ENCODE measurements at places on chromosomes 7 and 10.
A peak's percentile ranks its signal among the peaks of the same experiment; 100 is the strongest.

GRCh38 chr7:30907527-30908267 lies 4.0 kb upstream of the AQP1 start:
- DNase-seq = no peak

GRCh38 chr7:15556339-15557105 lies 5.3 kb downstream of the AGMO start:
- DNase-seq = no peak

GRCh38 chr10:48543182-48543844 lies 61.6 kb downstream of the ARHGAP22 start:
- DNase-seq = no peak

DNA sequence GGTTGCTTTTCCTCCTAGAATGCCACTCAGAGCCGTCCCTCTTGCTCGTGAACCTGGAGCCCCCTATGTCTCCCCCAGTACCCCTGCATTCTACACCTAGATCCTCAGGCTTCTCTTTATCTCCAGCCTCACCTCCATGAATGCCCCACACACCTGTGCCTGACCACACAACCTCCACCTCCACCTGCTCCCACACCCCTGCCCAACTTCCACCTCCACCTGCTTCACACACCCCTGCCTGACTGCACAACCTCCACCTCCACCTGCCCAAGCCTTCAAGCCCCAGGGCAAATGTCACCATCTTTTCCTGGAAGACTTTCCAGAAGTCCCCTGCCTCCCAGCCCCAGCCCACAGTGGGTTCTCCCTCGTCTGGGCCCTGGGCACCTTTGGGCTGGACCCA lies 6.9 kb upstream of the LFNG start:
- no peak for DNase-seq

- DNase-seq = peak; percentile 96
Observed at GRCh38 chr7:106057962-106058927, 53.9 kb downstream of the SYPL1 start.

DNA sequence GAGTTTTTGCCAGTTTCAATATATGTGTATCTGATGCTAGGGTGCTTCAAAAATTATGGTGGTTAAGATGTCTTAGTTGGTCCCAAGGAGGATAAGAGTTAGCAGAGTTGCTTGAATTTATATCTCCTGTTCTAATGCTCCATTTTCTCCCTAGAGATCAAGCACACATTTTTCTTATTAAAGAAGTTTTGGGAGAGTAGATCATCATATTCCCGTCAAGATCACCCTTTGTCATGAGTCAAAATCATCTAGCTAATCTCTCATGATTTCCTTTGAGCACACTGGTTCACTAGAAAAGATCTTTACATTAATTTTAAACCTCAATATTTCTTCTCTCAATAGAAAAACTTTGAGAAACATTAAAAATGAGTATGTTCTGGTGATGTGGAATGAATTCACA lies 429.9 kb upstream of the SEMA3A start:
- no peak for DNase-seq

GRCh38 chr7:98189559-98189958 lies 21.7 kb upstream of the BHLHA15 start:
- no peak for DNase-seq

- peak; percentile 10 for DNase-seq
Observed at GRCh38 chr10:69407621-69408301, 9.0 kb downstream of the TACR2 start.

- DNase-seq = no peak
Observed at GRCh38 chr7:30202671-30203070, 67.9 kb downstream of the MTURN start.

DNA sequence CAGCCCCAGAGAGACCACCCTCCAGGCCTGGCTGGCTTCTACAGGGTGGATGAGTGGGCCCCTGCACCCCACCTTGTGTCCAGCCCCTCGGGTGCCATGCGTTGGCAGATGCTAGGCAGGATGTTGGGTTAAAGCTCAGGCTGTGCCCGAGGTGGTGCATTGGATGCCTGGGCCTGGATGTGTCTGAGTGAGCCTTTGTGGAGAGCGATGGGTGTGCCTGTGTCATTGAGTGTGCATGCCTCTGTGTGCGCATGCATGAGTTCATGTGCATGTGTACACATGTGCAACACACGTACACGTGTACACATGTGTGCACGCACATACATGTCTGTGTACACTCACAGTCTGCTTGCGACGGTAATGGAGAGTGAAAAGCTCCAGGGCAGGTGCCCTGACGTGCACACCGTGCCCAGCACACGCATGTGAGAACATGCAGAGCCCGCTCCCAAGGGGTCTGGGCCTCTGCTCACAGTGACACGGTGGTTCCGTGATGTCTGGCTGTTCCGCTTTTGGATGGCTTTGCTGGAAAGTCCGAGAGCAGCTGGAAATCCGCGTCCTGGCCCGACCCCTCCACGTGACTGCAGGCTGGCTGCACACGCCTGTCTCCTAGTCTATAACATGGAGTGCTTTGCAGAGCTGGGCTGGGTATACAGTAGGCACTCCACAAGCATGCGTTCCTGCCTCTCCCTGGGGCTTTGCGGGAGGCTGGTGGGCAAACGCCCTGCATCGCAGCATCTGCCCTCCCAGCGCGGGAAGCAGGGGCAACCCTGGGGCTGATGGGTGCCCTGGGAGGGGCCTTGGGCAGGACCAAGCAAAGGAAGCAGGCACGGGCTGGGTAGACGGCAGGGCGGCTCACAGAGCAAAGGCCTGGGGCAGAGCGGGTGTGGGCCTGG lies 36.9 kb downstream of the ELFN1 start:
- DNase-seq = no peak

Measured in DMS 273 treated with DMSO at 0.1 percent for 48 hours (cell line).